Mucosa of descending colon (tissue), 3 donors: ENCODE measurements at places on chromosomes 11 and 22. TPM values are rescaled to one million over a fixed set of nuclear protein-coding genes. Genes with fewer than 3 reads are reported as not detected.

GUCD1 gene
- 242 TPM for total RNA-seq

CARD16 gene
- 53.0 TPM for total RNA-seq

NXPE2 gene
- total RNA-seq: 20.4 TPM

DDI1 gene
- total RNA-seq: not detected

OR52N4 gene
- not detected for total RNA-seq

CRYBB2 gene
- total RNA-seq: 0.84 TPM

NLRP10 gene
- not detected for total RNA-seq

SMC1B gene
- not detected for total RNA-seq

TMEM191B gene
- not detected for total RNA-seq

DNA sequence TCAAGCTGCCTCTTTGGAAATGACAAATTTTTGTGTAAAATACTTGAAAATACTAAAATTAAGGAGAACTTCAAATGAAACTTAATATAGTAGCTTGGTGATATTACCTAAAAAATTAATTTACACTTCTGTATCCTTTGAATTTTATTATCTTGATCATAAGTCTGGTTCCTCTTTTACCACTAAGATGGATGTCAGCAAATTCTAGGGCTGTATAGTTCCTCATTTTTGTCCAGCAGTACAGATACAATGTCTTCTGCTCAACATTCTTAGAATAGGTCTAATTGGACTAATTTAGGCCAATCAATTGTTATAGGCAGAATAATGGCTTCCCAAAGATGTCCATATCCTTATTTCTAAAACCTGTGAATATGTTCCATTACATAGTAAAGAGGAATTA, 1298.0 kb upstream of the RAG2 start:
- no peak for DNase-seq

- no peak for DNase-seq
Observed at GRCh38 chr11:21372672-21373071, 703.3 kb downstream of the NELL1 start.

- no peak for DNase-seq
Observed at GRCh38 chr22:32713737-32714457, 87.6 kb upstream of the TIMP3 start.

- no peak for DNase-seq
Observed at GRCh38 chr11:122697636-122698167, 42.2 kb downstream of the UBASH3B start.

DNA sequence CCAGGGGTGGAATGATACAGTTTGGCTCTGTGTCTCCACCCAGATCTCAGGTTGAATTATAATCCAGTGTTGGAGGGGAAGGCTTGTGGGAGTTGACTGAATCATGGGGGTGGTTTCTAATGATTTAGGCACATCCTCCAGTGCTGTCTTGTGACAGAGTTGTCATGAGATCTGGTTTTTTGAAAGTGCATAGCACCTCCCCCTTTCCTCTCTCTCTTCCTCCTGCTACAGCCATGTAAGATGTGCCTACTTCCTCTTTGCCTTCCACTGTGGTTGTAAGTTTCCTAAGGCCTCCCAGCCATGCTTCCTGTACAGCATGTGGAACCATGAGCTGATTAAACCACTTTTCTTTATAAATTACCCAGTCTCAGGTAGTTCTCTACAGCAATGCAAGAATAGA, 45.1 kb downstream of the THAP12 start:
- no peak for DNase-seq

DNA sequence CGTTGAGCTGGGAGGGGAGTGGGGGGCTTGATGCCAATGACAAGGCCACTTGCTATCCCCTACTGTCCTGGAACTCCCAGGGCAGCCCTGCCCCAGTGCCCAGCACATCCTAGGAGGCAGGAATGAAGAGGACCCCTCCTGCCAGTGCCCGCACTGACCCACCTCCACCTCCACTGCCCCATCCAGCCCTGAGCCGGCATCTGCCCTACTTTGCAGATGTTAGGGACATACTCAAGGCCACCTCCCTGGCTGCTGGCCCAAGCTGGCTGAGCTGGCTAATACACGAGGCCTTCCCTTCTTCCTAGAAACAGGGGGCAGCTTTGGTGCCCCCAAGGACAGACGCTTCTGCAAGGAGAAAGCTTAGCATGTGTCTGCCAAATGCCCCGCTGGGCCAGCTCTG, 10.8 kb downstream of the DHCR7 start:
- no peak for DNase-seq

GRCh38 chr11:110069158-110069737, 23.9 kb upstream of the ZC3H12C start:
- peak; percentile 63 for DNase-seq

GRCh38 chr11:58573451-58574104, 2.1 kb downstream of the LPXN start:
- no peak for DNase-seq

GRCh38 chr11:44826922-44827643, 100.3 kb downstream of the TSPAN18 start:
- no peak for DNase-seq

- peak; percentile 53 for DNase-seq
Observed at GRCh38 chr11:111540114-111540936, at the start of gene LAYN. Gene LAYN, plus strand, starts transcription at chr11:111540720. Its CDS starts 124 bp downstream, at chr11:111540844.

- DNase-seq: no peak
Observed at GRCh38 chr11:9716275-9717039, 52.6 kb downstream of the SWAP70 start.

DNA sequence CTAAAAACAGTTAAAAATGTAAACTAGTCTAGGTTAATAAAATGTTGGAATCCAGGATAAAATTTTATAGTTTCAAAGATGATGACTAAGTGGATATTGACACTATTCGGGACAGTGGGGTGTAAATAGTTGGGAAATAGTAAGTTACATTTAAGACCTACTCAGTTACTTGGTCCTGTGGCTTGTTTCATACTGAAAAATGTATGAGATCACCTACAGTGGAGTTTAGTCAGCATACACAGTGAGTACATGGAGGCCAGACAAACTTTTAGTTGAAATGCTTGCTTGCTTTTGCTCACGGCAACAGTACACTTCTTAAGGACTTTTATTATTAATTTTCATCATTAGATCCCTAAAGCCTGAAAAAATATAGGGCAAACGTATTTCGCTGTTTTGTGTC, 16.1 kb downstream of the TRIM22 start:
- no peak for DNase-seq

DNA sequence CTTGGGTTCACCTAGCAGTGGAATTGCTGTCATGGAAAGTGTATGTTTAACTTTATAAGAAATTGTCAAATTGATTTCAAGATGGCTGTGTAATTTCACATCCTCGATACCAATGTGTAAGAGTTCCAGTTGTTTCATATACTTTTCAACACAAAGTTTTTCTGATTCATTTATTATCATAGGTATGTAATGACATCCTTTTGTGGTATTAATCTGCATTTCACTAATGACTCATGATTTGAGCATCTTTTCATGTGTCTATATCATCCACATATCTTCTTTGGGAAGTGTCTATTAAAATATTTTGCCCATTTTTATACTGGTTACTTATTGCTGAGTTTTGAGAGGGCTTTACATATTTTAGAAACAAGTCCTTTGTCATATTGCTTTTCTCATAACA, 17.0 kb upstream of the GLYATL1B start:
- no peak for DNase-seq

DNA sequence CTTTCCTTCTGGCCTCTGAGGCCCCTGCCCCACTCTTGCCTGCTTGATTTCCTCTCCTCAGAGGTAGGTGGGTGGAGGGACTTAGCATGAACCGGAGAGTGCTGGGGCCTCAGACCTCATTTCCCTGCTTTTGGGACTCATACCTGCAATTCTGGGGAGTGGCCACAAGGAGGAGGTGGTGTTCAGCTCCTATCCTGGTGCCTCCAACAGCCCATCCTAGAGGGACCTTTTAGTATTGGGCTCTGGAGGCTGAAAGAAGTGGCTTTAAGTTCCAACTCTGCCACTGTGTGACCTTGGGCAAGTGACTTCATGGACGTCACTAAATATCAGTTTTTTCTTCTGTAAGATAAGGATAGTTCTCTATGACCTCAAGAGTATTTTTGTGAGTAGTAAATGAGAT, 98.6 kb downstream of the KIAA1671 start:
- DNase-seq: no peak

- no peak for DNase-seq
Observed at GRCh38 chr11:47057365-47057764, 119.3 kb downstream of the ARFGAP2 start.

DNA sequence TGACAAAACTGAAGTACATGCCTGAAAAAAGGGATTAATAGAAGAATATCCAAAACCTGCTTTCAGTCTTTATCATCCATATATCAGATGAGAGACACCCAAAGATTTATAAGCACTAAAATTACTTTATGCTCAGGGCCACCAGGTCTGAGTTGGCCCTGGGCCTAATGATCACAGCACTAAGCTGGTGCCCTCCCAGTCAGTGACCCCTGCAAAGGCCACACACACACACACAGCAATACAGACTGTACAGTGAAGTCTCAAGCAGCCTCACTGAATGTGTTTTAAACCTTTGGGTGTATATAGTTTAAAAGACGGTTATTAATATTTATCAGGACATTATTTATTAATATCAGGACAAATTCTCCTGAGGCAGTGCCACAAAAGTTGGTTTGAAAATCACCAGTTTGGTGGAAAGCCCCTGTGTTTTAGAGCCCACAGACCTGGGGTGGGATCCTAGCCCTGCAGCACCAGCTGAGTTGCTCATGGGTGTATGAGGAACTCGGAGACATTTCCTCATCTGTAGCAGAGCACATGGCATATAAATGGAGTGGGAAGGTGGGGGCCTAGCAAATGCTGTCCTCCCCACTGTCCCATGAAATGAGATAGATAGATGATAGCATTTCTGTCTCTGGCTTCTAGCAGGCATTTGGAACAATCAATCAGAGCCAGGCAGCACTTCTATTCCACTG, 48.4 kb upstream of the HORMAD2 start:
- no peak for DNase-seq
